IPS DF 19.7 (cell line): ENCODE measurements at places on chromosomes 13 and 19.

GRCh38 chr13:60001889-60002288, 161.8 kb downstream of the DIAPH3 start:
- DNase-seq, result no peak

- DNase-seq, result no peak
These were observed 189.8 kb downstream of the KCTD12 start for GRCh38 chr13:76696370-76696769.

DNA sequence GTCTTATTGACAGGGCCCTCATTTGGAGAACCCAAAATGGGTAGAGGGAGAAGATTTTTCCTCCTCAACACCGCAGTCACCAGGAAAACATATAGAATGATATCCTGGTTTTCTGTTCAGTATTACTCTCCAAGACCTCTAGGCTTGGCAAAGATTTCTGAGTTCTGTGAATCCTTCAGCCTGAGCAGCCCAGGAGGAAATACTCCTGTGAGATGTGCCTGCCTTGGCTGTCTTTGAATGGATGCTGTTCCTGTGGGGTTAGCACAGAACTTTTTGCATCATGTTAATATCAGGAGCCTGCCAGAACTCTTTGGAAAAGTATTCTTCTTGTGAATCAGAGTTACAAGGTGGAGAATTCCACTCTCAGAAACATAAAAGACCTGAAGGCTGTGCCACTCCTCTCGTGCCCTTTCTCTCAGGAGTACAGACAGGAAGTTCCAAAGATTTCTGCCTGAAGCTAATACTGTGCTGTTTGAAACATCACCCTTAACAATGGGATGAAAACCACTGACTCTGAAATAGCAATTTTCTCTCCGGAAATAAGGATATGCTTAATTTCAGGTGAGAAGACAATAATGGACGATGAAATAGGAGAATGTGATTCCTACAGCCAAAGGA, 520.1 kb upstream of the NBEA start:
- DNase-seq, result no peak

GRCh38 chr13:42532561-42533335, 41.2 kb upstream of the TNFSF11 start:
- no peak for DNase-seq

DNA sequence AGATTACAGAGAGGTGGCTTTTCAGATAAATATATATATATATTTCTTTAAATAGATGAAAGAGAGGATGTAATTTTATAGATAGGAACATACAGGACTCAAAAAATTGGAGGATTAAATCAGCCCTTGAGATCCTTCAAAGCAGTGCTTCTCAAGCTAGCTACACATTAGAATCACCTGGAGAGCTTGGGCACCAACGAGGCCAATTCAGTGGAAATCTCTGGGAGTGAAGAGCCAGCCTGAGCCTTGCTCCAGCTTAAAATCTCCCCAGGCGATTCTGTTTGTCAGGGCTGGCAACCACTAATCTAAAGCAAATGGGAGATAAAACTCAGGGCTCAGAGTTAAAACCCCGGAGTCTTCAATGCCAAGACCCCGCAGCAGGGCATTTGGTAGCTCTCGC, 15.0 kb upstream of the CLN5 start:
- DNase-seq, result no peak

GRCh38 chr19:35228177-35228930, at the start of gene FAM187B:
FAM187B (minus strand) TSS chr19:35228739; CDS start chr19:35228680, 59 bp downstream.
- no peak for DNase-seq

GRCh38 chr19:21233691-21234090, 91.9 kb downstream of the ZNF431 start:
- no peak for DNase-seq

DNA sequence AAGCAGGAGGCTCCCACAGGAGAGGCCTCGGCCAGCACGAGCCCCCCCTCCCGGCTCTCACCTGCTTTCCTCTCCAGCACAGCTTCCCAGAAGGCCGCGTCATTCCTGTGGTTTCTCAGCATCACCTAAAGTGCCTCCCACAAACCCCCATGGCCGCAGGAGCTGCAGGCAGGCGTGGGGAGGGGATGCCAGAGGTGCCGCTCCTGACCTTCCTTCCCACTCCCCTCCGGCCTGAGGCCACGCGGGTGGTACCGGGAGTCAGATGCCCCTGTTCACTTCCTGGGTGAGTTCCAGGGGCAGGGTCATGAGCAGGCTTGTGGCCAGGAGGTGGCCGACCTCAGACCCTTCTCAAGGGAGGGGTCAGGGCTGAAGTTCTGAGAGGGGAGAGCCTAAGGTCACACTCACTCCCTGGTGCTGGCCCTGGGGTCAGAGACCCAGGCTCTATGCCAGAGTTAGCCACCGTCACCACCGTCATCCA, 14.4 kb upstream of the NPAS1 start:
- DNase-seq, result no peak

GRCh38 chr13:73521290-73521624, 462.5 kb downstream of the KLF5 start:
- DNase-seq, result no peak

- no peak for DNase-seq
These were observed 205.5 kb downstream of the NALCN start for GRCh38 chr13:101210774-101211173.

DNA sequence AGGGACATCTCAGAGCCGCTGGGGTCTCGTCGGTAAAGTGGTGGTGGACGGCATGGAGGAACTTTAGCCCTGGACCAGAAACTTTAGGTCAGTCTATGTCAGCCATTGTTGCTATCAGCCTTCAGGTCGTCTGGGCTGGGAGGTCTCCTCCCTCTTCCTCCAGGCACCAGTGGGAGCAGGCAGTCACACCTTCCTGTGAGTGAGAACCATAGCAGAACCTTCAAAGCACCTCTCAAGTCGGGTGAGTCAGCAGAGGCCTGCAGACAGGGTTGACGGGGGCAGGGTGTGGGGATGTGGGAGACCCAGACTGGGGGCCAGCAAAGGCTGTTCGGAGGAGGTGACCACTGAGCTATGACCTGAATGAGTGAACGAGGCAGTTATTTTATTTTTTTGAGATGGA, 15.4 kb upstream of the SBNO2 start:
- no peak for DNase-seq

DNA sequence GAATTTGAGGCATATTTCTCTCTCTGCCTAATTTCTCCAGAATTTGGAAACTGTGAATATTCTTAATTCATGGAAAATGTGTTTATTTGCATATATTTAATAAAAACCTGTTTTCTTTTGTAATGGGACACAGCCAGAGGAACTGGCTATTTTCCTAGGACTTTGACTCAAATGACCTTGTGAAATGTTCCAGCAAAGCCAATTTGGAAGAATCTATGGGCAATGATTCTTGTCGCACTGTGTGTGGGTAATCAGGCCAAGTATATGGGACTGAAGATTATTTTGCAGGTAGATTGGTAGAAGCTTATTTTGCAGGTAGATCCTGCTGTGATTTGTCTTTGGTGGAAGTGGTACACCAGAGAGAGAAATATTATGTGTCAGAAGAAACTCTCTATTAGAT, 38.8 kb downstream of the SUCLA2 start:
- DNase-seq, result no peak

- DNase-seq, result no peak
These were observed 19.1 kb upstream of the ZNF835 start for GRCh38 chr19:56690670-56691069.

- DNase-seq, result no peak
These were observed 285.0 kb upstream of the PCDH20 start for GRCh38 chr13:61700620-61701019.

DNA sequence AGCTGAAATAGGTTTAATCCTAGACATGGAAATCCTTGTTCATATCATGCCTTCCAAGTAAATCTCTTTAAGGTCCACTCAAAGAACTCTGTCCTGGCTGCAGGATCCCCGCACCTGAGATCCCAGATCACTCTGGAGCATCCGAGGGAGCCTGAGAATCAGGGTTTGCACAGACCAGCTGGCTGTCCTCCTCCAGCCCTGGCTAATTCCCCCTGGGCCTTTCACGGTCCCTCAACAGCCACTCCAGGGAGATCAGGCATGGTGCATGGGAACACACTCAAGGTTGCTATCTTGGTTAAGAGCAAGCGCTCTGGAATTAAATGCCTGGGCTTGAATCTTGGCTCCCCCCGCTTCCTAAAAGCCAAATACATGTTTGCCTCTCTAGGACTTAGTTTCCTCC, 130.8 kb downstream of the IRS2 start:
- no peak for DNase-seq

GRCh38 chr13:113420833-113421600, 32.3 kb downstream of the ADPRHL1 start:
- DNase-seq, result no peak

DNA sequence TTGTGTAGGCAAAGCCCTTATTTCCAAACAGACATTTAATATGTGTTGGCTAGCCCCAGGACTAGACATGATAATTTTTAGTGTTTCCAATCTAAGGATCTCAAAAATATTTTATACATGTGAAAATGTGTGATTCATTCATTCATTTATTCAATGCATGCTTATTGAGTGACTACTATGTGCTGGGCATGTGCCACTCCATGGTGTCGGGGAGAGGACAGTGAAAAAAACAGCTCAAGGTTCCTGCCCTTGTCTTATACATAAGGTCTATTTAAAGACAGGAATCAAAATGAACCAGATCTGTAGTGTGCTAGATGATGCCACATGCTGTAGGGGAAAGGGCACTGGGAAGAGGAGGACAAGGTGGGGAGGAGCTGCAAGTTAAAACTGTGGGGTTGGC, 36.5 kb downstream of the GJA3 start:
- no peak for DNase-seq

- DNase-seq, result no peak
These were observed 21.4 kb downstream of the GAS6 start for GRCh38 chr13:113842336-113843062.

DNA sequence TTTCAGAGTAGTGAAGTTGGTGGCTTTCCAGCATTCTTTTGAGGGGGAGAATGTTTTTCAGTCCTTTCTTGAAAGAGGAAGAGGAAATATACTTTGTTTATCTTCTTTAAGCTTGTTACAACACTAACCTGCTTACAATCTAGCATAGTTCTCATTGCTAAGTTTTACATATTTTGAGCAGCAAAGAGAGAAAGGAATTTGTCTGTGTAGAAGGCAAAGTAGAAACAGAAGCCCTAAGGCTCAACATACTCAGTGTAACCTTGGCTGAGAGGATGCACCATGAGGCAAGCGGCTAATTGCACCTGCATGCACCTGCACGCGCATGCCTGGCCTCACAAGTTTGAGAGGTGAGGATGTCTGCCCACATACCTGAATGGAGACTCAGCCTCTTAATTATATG, 2.2 kb downstream of the FRY start:
- no peak for DNase-seq

GRCh38 chr19:7505682-7506384, 10.1 kb upstream of the ZNF358 start:
- no peak for DNase-seq

DNA sequence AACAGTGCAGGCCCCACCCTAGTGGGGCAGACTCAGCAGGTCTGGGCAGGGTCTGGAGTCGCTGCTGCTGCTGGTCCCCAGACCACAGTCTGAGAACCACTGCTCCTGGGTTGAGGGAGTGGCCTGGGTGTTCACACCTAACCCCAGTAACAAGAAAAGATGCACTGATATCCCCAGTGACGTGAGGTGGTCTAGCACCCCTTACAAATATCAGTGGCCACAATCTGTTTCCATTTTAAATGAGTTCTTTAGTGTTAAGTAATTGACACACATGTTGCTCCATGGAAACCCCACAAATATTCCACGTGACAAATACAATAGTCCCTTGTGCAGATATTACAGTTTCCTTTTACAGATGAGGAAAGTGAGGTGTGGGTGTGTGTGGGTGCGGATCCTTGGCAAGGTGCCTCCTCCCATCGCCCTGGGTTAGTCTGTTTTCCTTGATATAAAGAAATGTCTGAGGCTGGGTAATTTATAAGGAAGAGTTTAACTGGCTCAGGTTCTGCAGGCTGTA, 96.3 kb upstream of the GPR183 start:
- no peak for DNase-seq

GRCh38 chr13:23643338-23644125, 73.3 kb downstream of the TNFRSF19 start:
- DNase-seq, result no peak

DNA sequence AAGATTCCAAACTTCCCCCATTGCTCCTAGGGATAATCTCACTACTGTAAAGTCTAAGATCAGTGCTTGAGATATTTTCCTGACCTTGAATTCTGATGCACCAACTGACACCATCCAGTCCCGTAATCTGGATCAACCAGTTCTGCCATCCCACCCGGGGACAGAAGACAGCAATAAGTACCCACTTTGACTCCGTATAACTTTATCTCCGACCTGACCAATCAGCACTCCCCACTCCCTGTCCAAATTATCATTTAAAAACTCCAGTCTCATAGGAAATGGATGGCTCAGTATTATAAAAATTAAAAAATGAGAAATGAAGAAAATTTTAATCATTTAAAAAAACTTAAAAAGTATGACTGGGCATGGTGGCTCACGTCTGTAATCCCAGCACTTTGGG, 61.4 kb upstream of the ABCC4 start:
- no peak for DNase-seq

- no peak for DNase-seq
These were observed 56.8 kb downstream of the KLF12 start for GRCh38 chr13:74077375-74077774.

GRCh38 chr13:42266473-42266872, 5.5 kb upstream of the AKAP11 start:
- no peak for DNase-seq

- no peak for DNase-seq
These were observed 22.2 kb downstream of the EFNB2 start for GRCh38 chr13:106513025-106513983.

GRCh38 chr13:100334214-100334613, 245.3 kb downstream of the PCCA start:
- no peak for DNase-seq

DNA sequence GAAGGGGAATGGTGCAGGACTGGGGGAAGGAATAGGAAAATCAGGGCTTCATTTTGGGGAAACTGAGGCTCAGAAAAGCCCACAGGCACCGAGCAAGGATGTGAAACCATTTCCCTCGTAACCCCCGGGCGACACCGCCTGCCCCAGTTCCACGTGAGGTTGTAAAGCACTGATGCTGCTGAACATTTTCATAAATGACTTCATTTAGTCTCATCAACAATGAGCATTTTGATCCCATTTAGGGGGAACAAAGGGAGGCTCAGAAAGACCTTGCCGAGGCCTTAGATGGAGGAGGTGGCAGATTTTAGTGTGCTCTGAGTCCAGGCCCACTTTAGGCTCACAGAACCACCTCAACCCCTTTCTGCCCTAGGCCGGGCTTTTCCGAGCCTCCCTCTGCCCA, 20.5 kb upstream of the FBXO27 start:
- no peak for DNase-seq

GRCh38 chr13:84296401-84296800, 414.1 kb upstream of the SLITRK1 start:
- peak; percentile 0 for DNase-seq

DNA sequence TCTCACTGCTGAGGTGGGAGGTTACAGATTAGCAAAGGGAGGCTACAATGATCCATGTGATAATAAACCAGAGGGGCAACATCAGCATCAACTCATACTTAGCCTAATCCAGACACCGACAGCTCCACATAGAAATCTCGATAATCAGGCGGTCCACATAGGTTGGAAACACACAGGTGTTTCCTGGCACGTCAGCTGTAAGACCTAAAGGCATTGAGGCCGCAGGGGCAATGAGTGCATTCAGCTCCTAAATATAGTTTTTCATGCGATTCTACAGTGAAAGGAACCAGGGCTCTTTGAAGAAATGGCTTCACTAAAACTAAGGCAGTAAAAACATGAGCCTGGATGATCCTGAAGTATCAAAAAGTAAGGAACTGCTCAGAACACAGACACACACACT, 19.3 kb downstream of the PLPP2 start:
- DNase-seq, result no peak
